Hepatocyte (in vitro differentiated cells): ENCODE measurements at places on chromosomes 2 and 18. TPM values are rescaled to one million over a fixed set of nuclear protein-coding genes. Genes with fewer than 3 reads are reported as not detected.

GRCh38 chr2:89851583-89851905 is 1160.1 kb downstream of the RPIA start:
- no peak for DNase-seq

- no peak for DNase-seq
Observed at GRCh38 chr2:69118609-69119008, 105.6 kb downstream of the ANTXR1 start.

FOXD4L1 gene
- polyA plus RNA-seq = not detected in 2 replicates

ANKRD30B gene
- not detected in 2 replicates for polyA plus RNA-seq

DSC3 gene
- 13.9 and 17.1 TPM in 2 replicates for polyA plus RNA-seq

DNA sequence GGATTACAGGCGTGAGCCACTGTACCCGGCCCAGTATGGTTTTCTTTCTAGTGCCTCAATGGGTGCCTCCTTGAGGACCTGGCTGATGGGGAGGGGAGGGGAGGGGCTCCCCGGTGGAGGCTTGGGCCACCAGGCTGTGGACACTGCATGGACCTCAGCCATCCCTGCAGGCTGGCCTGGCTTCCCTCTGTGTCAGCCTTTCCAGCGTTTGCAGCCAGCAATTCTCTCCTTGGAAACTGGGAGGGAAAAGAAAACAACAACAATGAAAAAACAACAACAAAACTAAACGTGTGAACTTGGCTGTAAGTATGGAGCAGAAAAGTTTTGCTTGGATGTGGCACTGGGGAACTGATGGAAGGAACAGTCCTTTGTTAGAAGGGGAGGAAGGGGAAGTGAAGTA is 159.3 kb downstream of the GLI2 start:
- DNase-seq = no peak

GRCh38 chr2:240711701-240712100 is 20.0 kb downstream of the AQP12A start:
- DNase-seq = no peak
